ENCODE measurements at places on chromosomes 6 and 20.

- no peak for DNase-seq
Measured at GRCh38 chr6:17705428-17705777, 1.3 kb downstream of the NUP153 start.

DNA sequence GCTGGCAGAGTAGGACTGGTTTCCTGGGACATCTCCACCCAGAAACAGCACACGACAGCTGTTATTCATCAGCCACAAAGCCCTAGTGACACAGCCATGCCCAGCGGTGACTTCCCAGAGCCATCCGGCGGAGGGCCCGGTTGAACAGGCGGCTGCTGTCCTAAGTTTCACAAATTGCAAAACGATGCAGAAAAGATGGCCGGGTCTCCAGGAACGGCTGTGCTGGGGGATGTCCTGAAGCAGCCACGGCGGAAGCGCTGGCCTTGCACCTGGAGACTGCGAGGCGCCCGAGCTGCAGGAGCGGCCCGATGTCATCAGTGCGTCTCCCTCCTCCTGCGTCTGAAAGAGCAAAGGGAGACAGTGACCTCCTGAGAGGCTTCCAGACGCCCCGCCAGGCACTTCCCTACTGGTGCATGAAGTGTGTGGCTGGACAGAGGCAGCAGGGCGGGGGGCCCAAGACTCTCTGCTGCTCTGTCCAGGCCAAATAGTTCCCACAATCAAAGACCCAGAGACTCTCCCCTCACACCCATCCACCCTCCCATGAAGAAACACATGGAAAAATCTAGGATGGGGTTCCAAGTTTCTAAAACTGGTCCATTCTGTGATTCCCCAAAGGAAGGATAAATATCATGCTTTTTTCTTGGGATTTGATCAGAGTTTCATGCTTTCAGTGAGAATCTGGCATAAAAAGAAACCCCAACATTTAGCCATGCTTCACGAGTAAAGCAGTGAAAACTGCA is 44.0 kb downstream of the SSR1 start:
- no peak for DNase-seq

- DNase-seq: peak; percentile 36
Measured at GRCh38 chr20:49850463-49851230, 38.0 kb downstream of the SLC9A8 start.

GRCh38 chr6:122788663-122789181 is 336 bp upstream of the SMPDL3A start:
- no peak for DNase-seq

DNA sequence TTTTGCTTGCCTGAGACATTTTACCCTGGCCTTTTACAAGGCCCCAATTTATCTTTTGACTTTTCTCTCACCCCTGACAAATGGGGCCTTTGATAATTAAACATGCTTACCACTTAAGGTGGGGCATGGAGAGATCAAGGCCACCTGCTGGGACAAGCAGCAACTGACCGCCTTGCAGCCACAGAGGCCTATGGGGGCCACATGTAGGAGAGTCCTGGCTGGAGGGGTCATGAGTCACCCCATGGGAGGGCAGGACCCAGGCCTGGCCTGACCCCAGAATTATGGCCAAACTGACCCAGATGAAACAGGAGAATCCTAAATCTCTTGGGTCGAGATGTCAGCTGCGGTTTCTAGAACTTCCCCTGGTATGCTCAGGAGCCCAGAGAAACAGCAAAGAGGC is 8.5 kb upstream of the OCSTAMP start:
- DNase-seq: no peak

DNA sequence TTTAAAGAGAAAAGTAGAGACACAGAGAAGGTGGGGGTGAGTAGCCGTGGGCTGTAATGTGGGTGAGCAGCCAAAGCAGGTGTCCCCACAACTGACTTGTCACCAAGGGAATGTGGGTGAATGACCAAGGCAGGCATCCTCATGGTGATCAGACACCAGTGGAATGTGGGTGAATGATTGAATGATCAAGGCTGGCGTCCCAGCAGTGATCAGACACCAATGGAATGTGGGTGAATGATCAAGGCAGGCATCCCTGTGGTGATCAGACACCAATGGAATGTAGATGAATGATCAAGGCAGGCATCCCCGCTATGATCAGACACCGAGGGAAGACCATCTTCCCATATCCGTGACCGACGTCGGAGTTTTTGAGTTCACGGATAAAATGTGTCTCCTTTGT is 49.8 kb upstream of the OR14J1 start:
- DNase-seq: no peak

- no peak for DNase-seq
Measured at GRCh38 chr6:110315869-110316398, 42.2 kb downstream of the METTL24 start.

- DNase-seq: no peak
Measured at GRCh38 chr6:121668259-121668658, 232.8 kb downstream of the GJA1 start.

- peak; percentile 54 for DNase-seq
Measured at GRCh38 chr6:144219056-144219685, 66.0 kb upstream of the UTRN start.

- no peak for DNase-seq
Measured at GRCh38 chr6:42429042-42429585, 22.6 kb downstream of the TRERF1 start.

Measured in Ammon's horn (tissue), 1 donor.